T-helper 2 cell (primary cell): ENCODE measurements at places on chromosomes 1 and 21.

DNA sequence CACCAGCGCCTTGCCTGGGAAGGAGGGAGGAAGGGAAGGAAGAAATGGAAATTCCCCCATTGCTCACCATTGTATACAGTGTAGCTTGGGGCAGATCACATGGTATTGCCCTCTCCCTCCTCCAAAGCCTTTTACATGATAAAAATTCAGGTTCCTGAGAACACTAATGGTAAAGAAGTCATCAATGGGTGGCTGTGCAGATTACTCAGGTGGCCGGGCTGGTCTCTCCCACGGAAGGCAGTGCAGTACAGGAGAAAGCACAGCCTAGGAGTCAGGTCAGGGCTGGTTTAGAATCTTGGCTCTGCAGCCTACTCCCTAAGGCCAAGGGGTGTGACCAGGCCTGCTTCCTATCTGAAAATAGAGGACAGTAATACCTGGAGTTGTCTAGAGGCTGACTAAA lies 107.9 kb downstream of the SUSD4 start:
- DNase-seq: no peak

- no peak for DNase-seq
Observed at GRCh38 chr21:15441060-15441493, 288.7 kb upstream of the USP25 start.

GRCh38 chr1:153583976-153584375 lies 18.3 kb upstream of the S100A2 start:
- no peak for DNase-seq

- no peak for DNase-seq
Observed at GRCh38 chr1:42479621-42480020, 16.5 kb downstream of the CCDC30 start.

GRCh38 chr1:125065092-125065820 lies 3880.5 kb downstream of the SRGAP2C start:
- DNase-seq: no peak

GRCh38 chr1:118785246-118785645 lies 202.9 kb downstream of the TBX15 start:
- no peak for DNase-seq

DNA sequence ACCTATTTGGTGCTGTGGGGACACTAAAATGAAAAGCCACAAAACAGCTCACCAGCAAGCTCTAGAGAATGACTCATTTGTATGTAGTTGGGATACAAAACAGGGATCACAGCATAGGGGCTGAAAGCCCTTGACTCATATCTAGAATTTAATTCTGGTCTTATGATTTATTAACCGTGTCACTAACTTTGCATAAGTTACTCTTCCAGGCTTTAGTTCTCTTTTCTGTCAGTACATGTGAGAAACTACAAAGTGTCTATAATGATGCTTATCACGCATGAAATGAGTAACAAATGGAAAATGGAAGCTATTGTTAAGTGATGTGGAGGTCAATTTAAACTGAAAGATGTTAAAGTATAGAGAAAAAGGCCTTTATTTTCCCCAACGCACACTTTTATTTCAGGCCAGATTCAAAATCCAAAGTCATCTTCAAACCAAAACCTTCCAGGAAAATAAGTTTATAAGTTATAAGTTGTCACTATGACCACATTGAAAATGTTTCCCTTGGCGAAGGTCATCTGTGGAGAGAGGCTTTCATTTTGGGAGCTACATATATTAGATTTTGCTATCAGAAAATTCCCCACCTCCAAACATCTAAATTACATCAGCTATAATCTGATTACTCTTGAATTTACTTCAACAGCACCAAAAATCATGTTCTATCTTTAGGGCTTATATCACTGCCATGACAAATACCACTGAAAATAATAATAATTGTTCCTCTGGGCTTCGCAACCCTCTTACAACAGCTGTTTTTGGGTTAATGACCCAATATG lies 430.5 kb downstream of the MRPL39 start:
- DNase-seq: peak; percentile 13

DNA sequence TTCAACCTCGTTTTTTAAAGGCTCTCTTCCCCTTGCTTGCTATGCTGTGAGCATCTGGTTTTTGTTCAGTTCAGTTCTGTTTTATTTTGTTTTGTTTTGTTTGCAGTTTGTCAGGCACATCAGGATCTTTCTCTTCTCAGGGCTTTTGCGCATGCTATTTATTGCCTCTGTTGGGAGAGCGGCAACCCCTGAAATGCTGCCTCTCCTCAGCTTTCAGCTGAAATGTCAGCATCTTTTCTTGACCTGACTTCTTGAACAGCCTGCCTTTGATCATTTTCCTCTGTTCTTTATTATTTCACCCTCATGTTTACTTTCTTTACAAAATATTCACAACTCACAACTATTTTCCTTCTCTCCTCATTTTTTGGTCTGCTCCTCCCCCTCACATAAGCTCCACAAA lies 50.4 kb upstream of the RC3H1 start:
- no peak for DNase-seq

DNA sequence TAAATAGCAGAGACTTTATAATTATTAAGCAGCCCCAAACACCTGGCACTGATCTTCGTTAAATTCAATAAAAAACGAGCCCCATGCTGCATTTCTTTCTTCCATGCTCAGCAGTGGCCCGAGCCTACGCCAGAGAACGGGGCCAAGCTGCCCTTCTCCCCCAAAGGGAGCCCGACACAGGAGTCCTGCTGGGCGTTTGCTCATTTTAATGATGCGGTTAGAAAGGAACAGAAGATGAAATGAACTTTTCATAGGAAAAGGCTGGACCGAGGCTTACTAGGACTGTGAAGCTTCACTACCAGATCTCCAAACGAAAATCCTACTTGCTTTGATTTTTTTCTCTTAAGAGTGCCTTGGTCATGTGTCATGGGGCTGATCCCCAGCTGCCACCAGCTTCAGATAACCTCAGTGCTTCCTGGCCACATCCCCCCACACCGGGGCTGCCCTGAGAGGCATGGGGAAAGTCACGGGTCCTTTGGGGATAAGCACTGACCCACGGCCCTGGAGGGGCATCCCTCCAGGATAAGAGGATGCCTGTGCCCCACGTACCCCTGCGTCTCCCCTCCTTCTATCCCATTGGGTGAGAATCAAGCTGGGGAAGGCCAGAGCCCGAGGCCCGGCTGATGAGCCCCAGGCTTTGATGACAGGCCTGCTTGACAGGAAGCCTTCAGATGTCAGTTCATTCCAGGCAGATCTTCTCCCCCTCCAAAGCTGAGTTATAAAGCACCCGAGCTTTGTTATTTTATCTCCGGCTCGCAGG lies 34.2 kb downstream of the PGBD5 start:
- no peak for DNase-seq

DNA sequence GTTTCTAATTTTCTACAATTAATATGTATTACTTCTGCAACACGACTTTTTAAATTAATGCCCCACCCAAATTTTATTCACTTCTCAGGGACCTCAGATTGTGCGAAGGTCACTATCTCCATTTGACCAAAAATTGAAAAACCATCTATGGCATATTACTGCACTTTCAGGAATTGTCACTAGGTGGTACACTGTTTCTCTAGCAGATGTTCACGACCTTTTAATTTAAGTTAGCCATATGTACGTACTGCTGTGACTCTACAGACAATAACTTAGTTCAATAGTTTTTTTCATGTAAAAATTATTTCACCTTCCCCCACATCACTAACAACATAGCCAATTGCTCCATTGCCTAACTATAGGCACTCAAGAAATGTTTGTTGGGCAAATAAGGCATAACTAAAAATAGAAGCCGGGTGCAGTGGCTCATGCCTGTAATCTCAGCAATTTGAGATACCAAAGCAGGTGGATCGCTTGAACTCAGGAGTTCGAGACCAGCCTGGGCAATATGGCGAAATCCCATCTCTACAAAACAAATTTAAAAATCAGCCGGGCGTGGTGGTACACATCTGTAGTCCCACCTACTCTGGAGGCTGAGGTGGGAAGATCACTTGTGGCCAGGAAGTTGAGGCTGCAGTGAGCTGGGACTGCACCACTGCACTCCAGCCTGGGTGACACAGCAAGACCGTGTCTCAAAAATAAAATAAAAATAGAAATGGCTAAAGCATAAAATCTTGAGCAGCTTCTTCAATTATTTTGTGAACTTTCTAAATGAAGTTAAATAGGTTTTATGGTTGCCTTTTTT lies 75.7 kb upstream of the PKN2 start:
- peak; percentile 28 for DNase-seq

GRCh38 chr1:235138821-235139220 lies 10.2 kb upstream of the TOMM20 start:
- DNase-seq: no peak

- no peak for DNase-seq
Observed at GRCh38 chr1:78339490-78339889, 151.3 kb upstream of the PTGFR start.

- DNase-seq: no peak
Observed at GRCh38 chr1:178412400-178412770, 84.4 kb downstream of the CLEC20A start.

DNA sequence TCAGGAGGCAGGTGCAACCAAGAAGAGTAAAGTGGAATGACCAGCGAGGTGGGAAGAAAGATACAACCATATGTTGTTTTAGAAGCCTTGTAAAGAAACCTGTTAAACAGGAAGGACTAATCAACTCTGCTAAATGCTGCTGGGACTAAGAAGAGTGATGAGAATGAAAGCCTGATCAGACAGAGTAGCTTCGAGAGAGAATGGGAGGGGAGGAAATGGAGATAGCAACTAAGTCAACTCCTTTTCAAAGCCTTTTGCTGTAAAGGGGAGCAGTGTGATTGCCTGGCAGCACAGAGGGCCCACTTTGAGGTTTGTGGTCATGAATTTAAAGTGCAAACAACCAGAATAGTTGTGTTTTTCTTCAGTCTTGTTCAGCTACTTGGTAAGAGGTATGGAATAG lies 31.4 kb downstream of the SLC30A7 start:
- DNase-seq: no peak

DNA sequence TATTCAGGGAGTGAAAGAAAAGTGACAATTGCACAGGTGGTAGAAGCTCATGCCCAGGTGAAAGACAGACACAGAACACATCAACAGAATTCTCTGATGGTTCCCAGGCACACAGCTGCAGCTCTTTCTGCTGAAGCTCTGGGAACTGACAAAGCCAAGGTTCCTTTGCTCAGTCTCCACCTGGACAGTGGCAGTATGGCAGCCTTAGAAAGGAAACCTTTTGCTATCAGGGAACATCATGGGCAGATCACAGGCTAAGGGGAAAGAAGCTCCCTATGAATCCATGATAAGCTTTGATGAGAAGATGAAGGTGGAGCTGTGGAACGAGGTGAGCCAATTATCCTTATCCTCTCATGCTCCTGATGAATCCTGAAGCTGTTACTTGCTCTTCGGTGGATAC lies 1.2 kb downstream of the SPRR2B start:
- DNase-seq: no peak

- no peak for DNase-seq
Observed at GRCh38 chr1:27049100-27049499, 36.5 kb upstream of the TENT5B start.

DNA sequence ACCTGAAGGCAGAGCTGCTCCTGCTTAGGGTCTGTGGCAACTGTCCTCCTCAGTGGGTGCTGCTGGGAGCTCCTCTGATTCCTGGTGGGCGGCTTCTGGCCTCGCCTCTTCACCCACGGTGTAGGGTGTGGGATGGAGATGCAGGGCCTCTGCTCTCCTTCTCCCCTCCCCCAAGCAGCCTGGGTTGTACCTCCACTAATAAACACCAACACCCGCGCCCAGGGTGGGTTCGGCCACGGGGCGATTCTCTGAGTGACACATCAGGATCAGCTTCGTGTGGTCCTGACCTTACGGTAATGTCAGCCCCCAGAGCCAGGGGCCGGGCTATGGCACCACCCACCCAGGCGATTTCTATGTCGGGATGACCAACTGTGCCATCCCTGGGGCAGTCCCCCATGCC lies 23.7 kb downstream of the KRTAP10-1 start:
- DNase-seq: no peak

GRCh38 chr1:212664409-212665199 lies 35.0 kb downstream of the BATF3 start:
- DNase-seq: no peak

DNA sequence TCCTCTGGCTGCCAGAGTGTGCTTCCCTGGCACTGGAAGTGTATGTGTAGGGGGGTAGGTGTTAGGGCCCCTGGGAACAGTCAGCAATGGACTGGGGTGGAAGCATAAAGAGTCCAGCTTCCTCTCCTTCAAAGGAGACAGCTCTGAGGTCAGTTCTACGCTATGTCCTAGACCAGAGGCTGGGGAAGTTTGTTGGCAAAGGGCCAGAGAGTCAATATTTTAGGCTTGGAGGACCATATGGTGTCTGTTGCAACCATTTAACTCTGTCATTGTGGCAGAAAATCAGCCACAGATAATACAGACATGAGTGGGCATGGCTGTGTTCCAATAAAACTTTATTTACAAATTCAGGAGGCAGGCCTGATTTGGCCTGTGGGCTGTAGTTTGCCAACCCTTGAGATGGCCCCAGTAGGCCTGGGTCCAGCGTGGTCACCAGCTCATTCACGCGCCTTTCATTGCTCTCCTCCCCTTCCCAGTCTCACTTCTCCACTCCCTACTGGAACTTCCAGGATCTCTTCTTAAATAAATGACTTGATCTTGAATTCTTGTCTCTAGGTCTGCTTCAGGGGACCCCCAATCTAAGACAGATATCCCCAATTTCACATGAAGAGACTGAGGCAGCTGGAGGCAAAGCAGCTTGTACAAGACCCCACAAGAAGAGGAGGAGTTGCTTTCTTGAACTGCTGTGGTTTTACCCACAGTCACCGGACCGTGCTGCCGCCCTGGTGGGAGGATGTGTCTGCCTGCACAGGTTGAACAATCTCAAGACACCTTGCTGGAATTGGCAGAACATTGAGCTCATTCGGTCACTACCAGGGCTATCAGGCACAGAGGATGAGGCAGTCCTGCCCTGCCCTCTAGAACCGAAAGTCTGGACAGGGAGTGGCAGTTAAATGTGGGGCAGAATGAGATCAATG lies 162.4 kb upstream of the POU3F1 start:
- no peak for DNase-seq

- DNase-seq: no peak
Observed at GRCh38 chr1:5733596-5733995, 258.6 kb downstream of the NPHP4 start.

DNA sequence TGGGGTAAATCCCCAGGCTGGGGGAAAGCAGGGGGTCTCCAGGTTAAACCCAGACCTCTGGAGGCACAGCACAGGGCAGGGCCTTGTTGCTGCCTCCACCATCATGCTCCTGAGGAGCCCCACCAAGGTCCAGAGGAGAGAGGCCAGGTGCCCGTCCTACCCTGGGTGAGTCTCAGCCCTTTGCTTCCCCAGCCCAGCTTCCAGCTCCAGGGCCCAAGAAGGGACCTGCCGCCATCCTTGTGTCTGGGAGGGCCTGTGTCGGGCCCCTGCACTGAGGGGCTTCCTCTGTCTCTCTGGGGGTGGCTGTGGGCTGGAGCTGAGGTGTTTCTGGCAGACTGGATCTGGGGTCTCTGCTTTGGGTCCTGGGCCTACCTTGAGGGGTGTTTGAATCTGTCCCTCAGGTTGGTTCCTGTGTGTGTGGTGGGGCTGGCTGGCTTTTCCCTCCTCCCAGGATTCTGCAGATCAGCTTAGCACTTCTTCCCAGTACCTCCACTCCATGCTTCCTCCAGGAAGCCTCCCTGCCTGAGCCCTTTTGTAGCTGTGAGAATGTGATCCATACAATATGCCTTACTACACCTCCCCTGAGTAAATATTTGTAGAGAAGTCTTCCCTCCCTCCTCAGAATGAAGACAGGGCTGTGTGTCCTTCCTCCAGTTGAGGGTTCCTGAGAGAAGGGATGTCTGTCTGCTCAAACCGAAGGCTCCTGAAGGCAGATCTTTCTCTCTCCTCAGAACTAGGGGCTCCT lies 6.2 kb downstream of the GPR3 start:
- no peak for DNase-seq

GRCh38 chr1:44068442-44068921 lies 37.2 kb upstream of the SLC6A9 start:
- DNase-seq: no peak
